ENCODE measurements at places on chromosomes 5 and 9. TPM values are rescaled to one million over a fixed set of nuclear protein-coding genes. Genes with fewer than 3 reads are reported as not detected.

Gene INPP5E
- total RNA-seq = 4.5 TPM

Gene ADRA1B
- not detected for total RNA-seq

Gene MYOT
- not detected for total RNA-seq

Gene CATSPER3
- 0.16 TPM for total RNA-seq

Gene PHF24
- 0.16 TPM for total RNA-seq

Gene ARHGEF37
- total RNA-seq = 1.8 TPM

Gene CER1
- not detected for total RNA-seq

Gene GLRA1
- not detected for total RNA-seq

Gene ABCA1
- total RNA-seq = 207 TPM

Gene SLCO6A1
- not detected for total RNA-seq

Gene SPATA31D4
- not detected for total RNA-seq

Gene RNF180
- 0.63 TPM for total RNA-seq

Gene CAPSL
- not detected for total RNA-seq

Gene PIP5K1B
- total RNA-seq = not detected

Gene TMEM252
- total RNA-seq = not detected

Gene TMEM215
- total RNA-seq = not detected

Gene ADAMTS16
- total RNA-seq = not detected

Gene XRCC4
- 3.0 TPM for total RNA-seq

Gene LIX1
- not detected for total RNA-seq

Gene CKMT2
- 1.3 TPM for total RNA-seq

Gene SLC6A7
- not detected for total RNA-seq

Gene WDR38
- total RNA-seq = not detected

Gene RNF183
- total RNA-seq = not detected

Gene LCN1
- total RNA-seq = not detected

Gene SERINC5
- total RNA-seq = 11.8 TPM

Gene SHOC1
- total RNA-seq = not detected

Gene TICAM2
- total RNA-seq = 3.0 TPM

Gene ADAMTSL2
- under 0.01 TPM for total RNA-seq

Gene TRIM36
- 0.09 TPM for total RNA-seq

Gene MIER3
- 9.6 TPM for total RNA-seq

Gene SMC2
- total RNA-seq = 9.6 TPM

Gene ADAMTS12
- total RNA-seq = 9.8 TPM

Gene MZB1
- not detected for total RNA-seq

Gene CTXN3
- not detected for total RNA-seq

Gene ORM2
- total RNA-seq = not detected

Gene UNC13B
- 25.5 TPM for total RNA-seq

Gene PCDHB15
- total RNA-seq = 0.32 TPM

Gene LAMC3
- total RNA-seq = 0.09 TPM

Gene RAD17
- 11.6 TPM for total RNA-seq

Gene ENHO
- 0.26 TPM for total RNA-seq

Gene SLC34A3
- total RNA-seq = not detected

Gene RPL7A
- total RNA-seq = 2,604 TPM

Gene PTBP3
- 5.3 TPM for total RNA-seq

Gene CNTNAP3B
- 7.8 TPM for total RNA-seq

Gene FRRS1L
- 0.16 TPM for total RNA-seq

Gene CMYA5
- 5.9 TPM for total RNA-seq

Gene THBS4
- 1.6 TPM for total RNA-seq

Gene GOLM1
- total RNA-seq = 50.9 TPM

Gene PDCD1LG2
- total RNA-seq = 1.9 TPM

Gene ITGA2
- 8.3 TPM for total RNA-seq

Gene LCN6
- total RNA-seq = not detected

Gene EPB41L4A
- total RNA-seq = 0.09 TPM

Gene CDKN2A
- total RNA-seq = 28.2 TPM

Gene GRXCR2
- not detected for total RNA-seq

Gene NUTM2F
- total RNA-seq = not detected
